ENCODE measurements at places on chromosomes 5 and 9.

DNA sequence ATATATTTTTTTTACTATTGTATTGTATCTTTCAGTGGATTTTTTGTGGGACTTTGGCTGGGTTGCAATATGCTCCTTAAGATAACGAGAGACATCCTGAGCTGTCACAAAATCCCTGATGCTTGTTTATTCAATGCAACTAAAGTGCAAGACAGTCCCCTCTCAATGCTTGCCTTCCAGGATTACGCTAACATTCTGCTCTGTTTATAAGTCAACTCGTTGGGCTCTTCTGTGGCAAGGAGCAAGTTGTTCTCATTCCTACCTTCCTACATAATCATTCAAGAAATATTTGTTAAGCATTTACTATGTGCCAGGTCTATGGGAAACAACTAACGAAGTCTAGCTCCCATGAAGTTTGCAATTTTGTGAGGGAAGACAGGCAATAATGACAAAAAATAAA is 40.4 kb downstream of the JAKMIP2 start:
- no peak for DNase-seq

- no peak for DNase-seq
Measured at GRCh38 chr5:81292130-81292529, 9.3 kb upstream of the ZCCHC9 start.

DNA sequence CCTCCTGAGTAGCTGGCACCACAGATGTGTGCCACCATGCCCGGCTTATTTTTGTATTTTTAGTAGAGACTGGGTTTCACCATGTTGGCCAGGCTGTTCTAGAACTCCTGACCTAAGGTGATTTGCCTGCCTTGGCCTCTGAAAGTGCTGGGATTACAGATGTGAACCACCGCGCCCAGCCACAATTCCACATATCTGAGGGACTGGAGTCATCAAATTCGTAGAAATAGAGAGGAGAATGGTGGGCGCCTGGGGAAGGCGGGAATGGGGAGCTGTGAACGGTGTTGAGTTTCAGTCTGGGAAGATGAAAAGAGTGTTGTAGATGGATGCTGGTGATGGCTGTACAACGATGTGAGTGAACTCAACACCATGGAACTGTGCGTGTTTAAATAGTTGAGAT is 1.9 kb upstream of the ABO start:
- DNase-seq = no peak

DNA sequence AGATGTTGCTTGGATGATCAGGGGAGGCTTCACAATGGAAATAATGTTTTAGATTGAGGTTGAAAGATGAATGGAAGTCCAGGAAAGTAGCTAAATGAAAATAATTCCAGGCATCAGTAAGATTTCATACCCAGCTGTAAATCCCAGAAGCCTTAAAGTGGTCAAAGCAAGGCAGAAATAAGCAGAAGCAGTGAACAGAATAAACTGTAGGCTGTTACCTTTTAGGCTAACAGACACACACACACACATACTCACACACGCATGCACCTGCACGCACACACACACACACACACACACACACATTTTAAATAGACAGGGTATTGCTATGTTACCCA is 175.3 kb downstream of the WDR70 start:
- DNase-seq = no peak

DNA sequence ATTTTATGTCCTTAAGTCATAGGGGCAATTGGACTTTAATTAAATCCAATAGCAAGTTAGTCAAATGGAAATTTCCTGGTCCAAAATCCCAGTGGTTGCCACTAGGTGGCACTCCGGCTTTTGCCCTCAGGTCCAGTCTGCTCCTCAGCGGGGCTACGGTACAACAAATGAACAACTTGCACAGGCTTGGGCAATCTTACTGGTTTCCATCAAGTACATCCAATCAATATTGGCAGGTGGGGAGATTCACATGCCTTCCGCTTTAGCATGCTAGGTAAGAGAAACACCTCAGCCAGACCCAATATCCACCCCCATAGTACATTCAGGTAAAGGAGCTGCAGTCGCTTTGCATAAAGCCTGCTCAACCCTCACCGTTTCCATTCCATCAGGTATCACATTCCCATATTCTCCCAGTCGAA is 6.3 kb upstream of the MXD3 start:
- DNase-seq = peak; percentile 21

DNA sequence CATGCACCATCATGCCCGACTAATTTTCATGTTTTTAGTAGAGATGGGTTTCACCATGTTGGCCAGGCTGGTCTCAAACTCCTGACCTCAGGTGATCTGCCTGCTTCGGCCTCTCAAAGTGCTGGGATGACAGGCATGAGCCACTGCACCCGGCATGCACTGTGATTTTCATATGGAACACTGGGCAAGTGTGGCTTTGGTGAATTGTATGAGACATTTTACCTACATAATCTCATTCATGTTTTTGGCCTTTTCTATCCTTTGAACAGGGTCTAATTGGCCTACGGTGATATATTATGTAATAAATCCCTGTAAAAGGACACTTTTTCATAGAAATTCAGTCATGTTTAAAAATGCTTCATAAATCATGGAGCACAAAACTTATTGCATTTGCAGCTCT is 128.7 kb upstream of the SEMA6A start:
- no peak for DNase-seq

- no peak for DNase-seq
Measured at GRCh38 chr5:177183766-177184360, 50.3 kb downstream of the NSD1 start.

DNA sequence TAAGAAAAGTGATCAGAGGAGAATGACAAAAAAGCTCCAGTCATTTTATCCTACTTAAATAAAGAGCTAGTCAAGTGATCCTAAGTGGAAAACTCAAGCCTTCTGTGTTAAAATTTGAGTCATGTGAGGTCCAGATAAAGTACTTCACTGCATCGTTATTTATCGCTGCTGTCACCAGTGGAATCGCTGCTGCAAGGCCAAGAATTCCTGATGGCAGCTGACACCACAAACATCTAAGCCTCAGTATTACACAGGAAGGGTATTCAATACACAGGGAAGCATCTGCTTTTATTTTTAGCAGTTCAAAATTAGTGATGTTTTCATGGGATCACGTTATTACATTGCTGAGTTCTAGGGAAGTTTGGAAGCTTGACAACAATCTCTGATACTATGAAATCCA is 190.3 kb downstream of the GOLPH3 start:
- no peak for DNase-seq

DNA sequence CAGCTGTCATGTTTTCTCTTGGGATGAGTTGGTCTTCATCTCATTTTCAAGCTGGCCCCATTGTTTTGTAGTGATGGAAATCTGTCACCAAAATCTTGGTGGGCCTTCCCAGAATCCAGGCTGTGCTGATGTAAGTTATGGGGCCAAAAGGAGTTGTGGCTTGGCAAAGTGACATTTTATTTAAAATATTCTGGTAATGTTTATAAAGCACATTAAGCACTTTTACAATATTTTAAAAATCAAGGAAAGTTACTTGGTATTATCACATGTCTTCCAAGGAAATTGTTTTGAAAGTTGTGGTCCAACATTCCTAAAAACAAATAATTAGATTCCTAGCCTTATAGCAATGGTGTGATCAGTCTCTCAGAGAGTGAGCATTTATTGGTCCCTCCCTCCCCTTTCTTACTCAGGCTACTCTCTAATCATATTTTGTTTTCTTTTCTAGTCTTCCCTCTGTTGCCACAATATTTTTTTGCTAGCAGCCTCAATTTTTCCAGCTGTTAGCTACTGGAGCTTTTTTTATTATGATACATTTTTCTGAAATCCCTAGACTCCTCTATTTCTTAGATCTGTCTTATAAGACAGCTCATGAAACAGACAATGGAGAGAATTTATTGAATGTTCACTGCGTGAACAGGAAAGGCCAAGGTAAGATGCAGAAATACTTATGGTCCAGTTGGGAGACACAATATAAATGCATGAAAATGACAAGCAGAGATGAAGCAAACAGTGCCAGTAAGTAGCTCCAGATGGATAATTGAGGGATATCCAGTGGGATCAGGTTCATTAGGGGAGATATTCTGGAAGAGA is 408.1 kb upstream of the ZNF608 start:
- DNase-seq = no peak

- no peak for DNase-seq
Measured at GRCh38 chr9:89933578-89933977, 328.8 kb downstream of the GADD45G start.

DNA sequence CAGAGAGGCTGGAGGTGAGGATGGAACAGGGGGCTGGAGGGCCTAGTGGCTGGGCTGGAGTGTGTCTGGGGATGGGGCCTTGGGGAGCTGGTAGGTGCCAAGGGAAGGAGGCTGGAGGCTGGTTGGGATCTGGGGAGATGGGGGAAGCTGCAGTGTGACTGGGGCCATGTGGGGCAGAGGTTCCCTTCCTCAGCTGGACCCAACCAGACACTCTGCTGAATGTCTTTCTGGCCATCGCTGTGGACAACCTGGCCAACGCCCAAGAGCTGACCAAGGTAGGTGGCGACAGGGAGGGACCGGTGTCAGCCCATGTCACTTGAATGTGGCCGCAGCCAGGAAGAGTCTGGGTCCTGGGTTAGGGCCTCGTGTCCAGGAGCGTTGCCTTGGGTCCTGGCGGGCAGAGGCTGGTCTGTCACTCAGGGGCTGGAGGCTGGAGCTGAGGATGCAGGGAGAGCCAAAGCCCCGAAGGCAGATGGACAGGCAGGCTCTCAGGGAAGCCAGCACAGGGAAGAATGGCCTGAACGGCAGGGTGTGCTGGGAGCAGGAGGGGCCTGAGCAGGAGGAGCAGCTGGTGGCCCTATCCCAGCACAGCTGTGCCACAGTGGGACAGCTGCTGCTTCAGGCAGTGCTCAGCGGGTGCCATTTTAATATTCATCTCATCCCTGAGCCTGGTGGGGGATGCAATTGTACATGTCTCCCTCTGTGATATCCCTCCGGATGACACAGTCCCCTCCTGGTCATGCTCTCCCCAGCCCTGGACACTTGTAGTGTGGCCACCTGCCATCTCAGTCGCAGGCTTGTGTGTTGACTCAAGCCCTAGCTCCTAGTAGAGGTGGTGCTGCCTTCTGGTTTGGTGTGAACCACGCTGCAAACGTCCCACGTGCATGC is 132.5 kb downstream of the CACNA1B start:
- DNase-seq = no peak

GRCh38 chr5:24163091-24163490 is 481.7 kb downstream of the CDH10 start:
- no peak for DNase-seq

DNA sequence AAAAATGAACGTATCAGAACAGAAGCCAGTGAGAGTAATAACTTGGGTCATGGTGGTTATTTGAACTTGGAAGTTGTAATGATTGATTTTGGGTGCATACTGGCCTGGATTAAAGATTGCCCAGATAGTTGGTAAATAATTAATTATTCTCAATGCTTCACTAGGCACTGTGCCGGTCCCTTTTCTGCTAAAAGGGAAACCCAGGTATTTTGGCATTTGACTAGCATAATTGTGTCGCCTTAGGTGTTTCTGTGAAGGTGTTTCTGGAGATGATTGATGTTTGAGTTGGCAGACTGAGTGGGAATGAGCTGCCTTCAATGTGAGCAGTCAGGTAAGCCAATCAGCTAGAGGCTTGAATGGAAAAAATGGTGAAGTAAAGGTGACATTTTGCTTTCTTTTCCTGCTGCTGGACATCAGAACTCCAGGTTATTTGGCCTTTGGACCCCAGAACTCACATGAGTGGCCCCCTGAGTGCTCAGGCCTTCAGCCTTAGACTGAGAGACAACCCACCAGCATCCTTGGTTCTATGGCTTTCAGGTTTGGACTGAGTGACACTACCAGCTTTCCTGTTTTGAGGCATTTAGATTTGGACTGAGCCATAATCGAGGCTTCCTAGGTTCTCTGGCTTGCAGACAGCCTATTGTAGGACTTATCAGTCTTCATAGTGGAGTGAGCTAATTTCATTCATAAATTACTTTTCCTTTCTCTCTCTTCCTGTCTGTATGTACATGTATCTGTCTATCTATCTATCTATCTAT is 120.7 kb upstream of the PAPPA start:
- DNase-seq = no peak

DNA sequence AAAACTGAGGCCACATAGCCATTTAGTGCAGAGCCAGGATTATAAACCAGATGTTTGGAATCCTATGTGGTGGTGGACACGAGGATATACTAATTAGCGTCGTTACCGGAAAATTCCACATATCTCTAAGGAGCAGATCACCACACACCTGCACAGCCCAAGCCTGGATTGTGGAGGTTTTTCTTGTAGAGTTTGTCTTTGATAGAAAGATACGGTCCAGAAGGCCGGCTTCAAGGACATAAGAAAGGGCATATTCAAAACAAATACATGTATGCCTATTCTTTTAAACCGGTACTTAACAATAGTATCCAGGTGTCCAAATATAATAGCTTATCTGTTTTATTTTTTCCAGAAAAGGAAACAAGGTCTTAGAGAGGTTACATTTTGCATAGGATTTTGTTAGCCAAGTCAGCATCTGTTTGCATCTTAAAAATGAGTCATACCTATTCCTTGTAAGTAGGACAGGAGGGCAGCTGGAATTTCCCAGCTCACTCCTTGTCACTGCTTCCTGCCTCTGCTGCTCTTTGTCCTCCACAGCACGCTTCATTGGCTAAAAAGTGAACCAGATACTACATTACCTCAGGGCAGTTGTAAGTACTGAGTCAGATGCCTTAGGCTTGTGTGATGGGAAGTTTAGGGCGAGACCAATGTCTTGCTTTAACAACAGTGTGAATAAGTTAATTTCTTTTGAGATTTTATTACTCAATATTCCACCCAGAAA is 3.6 kb downstream of the TMC1 start:
- DNase-seq = no peak

DNA sequence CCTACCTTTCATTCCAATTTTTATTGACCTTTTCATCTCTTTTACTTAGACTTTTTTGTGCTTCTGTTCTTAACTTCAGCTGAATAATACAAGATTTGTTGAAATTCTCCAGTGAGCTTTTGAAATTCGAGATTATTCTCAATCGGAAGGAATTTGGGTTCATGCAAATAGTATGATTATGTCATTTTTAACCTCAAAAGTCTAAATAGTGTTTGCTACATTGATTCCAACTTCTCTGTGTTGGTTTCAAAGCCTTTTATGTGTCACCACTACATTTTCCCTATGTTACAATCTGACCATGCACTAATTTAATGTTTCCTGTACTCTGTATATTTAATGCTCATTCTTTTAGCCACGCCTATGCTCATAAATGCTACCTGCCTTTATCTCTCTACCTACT is 44.1 kb downstream of the VPS13A start:
- DNase-seq = no peak

GRCh38 chr9:13278023-13278367 is 1.5 kb downstream of the MPDZ start:
- no peak for DNase-seq

- no peak for DNase-seq
Measured at GRCh38 chr5:141431286-141431685, 979 bp downstream of the PCDHGA12 start.

- DNase-seq = no peak
Measured at GRCh38 chr9:102767076-102767475, 228.1 kb upstream of the CYLC2 start.

GRCh38 chr9:35696520-35697215 is 6.9 kb upstream of the TPM2 start:
- DNase-seq = no peak

All from NCI-H1092 (cell line).